Activated T-cell treated with anti-CD3 and anti-CD28 coated beads for 1 hour (primary cell): ENCODE measurements at places on chromosomes 6 and 20.

GRCh38 chr20:40262219-40262618, 426.8 kb downstream of the MAFB start:
- DNase-seq, result no peak

DNA sequence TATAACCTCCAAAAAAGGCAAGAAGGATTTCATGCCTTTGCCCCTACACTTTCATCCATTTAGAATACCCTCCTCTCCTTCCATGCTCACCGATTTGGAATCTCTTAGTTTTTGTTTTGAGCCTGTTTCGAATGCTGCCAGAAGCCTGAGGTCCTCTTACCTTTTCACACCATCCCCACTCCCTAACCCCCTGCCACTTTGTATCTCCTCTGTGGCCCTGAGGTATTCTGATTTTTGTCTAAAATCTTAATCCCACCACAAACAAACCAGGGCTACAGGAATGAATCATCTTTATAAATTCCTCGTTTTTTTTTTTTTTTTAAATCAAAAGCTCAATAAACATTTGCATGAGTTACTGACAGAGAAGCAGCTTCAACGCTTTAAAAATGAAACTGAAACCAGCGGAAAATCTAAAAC, 1.6 kb upstream of the RPS12 start:
- no peak for DNase-seq

GRCh38 chr20:22575737-22576136, 8.6 kb downstream of the FOXA2 start:
- no peak for DNase-seq

DNA sequence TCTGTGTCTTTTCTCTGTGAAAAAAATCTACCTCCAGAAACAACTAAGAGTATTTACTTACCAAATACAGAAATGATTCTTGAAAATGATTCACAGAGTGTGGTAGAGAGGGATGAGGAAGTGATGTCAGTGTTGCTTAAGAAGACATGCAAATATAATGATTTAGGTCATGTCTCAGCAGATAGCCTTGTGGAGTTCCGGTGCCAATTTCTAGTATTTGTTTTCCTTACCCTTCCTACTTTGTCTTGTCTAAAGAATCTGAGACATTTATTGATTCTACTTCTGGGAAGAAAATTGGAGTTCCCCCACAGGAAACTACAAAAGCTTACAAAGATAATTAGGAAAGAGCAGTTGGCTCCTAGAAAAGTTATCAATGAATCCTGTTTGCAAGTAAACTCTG, 68.8 kb downstream of the GJA1 start:
- DNase-seq, result no peak

DNA sequence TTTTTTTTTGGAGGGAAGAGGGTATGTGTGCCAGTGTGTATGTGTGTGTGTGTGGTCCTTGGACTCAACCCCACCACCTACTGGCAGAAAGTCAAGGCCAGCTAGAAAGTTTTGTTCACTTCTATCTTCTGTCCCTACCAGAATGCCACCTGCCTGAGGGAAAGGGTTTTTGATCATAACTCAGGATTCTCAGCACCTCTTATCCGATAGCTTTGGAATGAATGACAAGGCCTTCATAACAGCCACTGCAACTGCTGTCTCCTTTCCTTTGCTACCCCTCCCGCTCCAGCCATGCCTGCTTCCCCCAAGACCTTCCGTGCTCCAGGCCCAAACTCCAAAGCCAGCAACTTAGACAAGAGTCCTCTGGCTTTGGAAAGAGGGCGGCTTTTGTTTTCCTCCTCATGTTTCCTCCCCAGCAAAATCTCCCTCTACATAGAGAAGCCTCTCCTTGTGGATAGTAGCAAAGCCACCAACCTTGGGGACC, 18.7 kb downstream of the BTN3A1 start:
- no peak for DNase-seq

GRCh38 chr6:85465762-85466161, 15.9 kb downstream of the NT5E start:
- DNase-seq, result no peak

DNA sequence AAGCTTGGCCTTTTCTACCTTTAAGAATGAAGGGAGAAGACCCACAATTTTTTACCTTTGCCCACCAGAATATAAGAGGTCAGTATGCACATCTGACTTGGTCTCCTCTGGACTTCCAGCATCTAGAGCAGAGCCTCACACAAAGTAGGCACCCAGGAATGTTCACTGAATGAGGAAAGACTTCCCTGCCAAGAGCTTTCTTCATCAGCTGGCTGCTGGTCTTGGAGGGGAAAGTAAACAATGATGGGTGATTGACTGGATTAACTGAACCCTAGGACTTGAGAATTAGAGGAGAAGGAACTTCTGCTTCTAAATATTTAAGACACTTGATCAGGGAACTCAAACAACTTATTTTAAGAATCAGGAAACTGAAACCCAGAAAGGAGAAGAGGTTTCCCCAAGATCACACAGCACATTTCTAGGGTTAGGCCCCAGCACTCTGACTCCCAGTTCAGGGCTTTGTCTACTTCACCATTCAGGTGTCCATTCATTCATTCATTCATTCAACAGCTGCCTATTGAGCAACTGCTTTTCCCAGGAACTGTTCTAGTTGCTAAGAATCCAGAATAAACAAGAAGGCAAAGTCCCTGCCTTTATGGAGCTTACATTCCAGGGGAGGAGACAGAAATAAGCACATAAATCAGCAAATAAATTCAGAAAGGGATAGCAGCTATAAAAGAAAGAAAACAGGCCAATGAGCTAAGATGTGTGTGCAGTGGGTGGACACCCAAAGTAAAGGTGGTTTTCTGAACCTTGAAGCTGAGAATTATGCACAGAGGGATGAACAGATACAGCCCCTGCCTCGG, 216.9 kb upstream of the LRFN2 start:
- DNase-seq, result no peak

GRCh38 chr6:25829375-25829774, 2.5 kb downstream of the SLC17A1 start:
- no peak for DNase-seq

GRCh38 chr20:3818155-3819151, 1.9 kb upstream of the AP5S1 start:
- DNase-seq, result no peak

GRCh38 chr6:321158-321438, 28.8 kb downstream of the DUSP22 start:
- DNase-seq, result no peak

- DNase-seq, result no peak
Measured at GRCh38 chr6:34243901-34244884, 4.6 kb downstream of the SMIM29 start.

- DNase-seq, result peak; percentile 71
Measured at GRCh38 chr6:33425668-33426577, 6.1 kb downstream of the SYNGAP1 start.

GRCh38 chr6:17768881-17769280, 62.2 kb upstream of the NUP153 start:
- DNase-seq, result no peak

- DNase-seq, result no peak
Measured at GRCh38 chr6:145138469-145139139, 596.7 kb downstream of the EPM2A start.

- DNase-seq, result no peak
Measured at GRCh38 chr20:42690842-42691437, 498.8 kb downstream of the PTPRT start.

GRCh38 chr6:1963596-1963995, 281.8 kb downstream of the GMDS start:
- no peak for DNase-seq

- DNase-seq, result no peak
Measured at GRCh38 chr6:107538856-107539387, 49.0 kb downstream of the SOBP start.

DNA sequence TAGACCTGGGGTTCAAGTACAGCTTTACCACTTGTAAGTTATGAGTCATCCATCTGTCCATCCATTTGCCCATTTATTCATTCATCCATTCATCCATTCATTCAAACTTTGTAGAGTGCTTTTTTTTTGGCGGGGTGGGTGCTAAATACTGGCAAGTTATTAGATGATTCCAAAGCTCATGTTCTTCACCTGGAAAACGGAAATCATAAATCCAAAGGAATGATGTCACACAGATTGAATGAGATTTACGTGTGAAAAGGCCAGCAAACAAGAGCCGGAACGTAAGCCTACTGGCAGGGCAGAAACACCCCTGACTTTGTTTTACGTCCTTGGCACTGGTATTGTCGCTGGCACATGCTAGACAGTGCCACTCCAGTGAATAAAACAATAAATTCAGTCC, 480.9 kb upstream of the CHD6 start:
- no peak for DNase-seq

GRCh38 chr20:11323816-11324215, 593.9 kb upstream of the BTBD3 start:
- no peak for DNase-seq

DNA sequence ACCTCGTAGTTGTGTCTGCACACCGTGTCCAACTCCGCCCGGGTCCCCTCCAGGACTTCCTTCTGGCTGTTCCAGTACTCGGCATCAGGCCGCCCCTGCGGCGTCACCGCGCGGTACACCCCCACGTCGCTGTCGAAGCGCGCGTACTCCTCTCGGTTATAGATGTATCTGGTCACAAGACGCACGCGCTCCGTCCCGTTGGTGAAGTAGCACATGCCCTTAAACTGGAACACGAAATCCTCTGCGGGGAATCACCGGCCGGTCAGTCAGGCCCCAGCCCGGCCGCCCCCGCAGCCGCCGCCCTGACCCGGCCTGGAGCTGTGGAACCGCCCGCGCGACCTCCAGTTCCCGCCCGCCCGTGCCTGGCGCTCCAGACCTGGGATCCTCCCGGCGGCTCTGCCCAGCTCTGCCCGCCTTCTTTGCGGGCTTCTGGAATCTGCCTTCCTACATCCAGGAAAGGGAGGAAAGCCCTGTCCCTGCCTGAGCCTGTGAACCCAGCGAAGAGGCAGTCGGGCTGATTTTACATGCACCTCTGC, 1.6 kb downstream of the HLA-DQB1 start:
- DNase-seq, result peak; percentile 15

GRCh38 chr6:112934433-112935327, 587.5 kb downstream of the RFPL4B start:
- no peak for DNase-seq

GRCh38 chr6:113741651-113742050, 115.5 kb upstream of the MARCKS start:
- no peak for DNase-seq

GRCh38 chr6:113317891-113318574, 539.1 kb upstream of the MARCKS start:
- DNase-seq, result no peak

- DNase-seq, result no peak
Measured at GRCh38 chr20:41345729-41346067, 5.1 kb downstream of the LPIN3 start.

- DNase-seq, result no peak
Measured at GRCh38 chr6:20170455-20171148, 41.7 kb downstream of the MBOAT1 start.

- no peak for DNase-seq
Measured at GRCh38 chr6:148711833-148712654, 34.8 kb upstream of the UST start.

DNA sequence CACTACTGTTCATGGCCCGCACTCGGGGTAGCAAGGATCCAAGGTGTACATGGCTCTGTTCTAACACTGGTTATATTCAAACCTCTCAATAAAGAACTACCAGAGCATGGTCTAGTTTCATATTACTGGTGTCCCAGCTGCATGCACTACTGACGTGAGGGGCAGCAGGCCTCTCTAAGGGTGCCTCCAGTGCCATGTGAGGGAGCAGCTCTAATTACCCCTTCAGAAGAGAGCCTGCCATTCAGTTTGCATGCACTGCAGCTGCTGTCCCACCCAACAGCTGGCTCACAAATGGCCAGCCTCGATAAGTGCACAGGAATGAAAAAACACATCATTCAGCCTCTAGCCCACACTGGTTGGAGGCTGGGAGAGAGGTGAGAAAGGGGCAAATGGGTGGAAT, 85.2 kb downstream of the SMLR1 start:
- no peak for DNase-seq

- no peak for DNase-seq
Measured at GRCh38 chr6:144277605-144278227, 7.4 kb upstream of the UTRN start.

- no peak for DNase-seq
Measured at GRCh38 chr6:158194487-158195280, 26.5 kb downstream of the GTF2H5 start.

DNA sequence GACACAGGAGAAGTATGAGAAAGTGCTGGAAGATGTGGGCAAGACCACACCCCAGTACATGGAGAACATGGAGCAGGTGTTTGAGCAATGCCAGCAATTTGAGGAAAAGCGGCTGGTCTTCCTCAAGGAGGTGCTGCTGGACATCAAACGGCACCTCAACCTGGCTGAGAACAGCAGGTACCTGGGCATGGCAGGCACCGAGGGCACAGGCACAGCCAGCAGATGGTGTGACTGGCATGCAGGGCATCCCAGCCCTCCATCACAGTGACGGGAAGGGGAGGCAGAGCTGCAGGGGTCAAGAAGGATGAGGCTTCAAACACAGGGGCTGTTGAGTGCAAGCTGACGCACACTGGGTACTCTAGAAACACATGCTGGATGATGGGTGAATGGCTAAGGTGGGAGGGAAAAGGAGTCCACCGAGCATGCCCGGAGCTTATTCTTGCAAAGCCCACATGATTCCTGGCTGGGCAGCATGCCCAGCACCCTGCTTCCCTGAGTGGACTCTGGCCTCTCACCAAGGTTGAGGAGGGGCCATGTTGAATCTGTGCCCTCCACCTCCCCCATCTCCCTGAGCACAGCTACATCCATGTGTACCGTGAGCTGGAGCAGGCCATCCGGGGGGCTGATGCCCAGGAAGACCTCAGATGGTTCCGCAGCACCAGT, 26.3 kb downstream of the SPDEF start:
- no peak for DNase-seq

DNA sequence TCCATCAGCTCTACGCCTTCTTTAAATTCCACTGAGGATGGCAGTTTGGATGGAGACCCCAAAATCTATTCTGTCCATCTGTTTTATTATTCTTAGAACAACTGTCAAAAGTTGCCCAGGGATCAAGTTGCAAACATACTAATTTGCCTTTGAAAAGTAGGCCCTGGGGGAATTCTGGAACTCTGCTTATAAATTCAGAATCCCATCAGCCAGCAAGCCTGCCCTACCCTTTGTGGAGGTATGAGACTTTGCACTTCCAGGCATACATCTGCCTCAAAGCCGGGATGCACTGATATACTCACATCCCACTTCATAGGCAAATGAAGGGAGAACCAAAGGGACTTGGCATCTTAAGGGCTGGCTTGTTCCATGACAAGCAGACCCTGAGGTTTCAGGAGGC, 93.6 kb downstream of the INSM1 start:
- DNase-seq, result no peak
